ENCODE measurements at places on chromosomes 4 and X.

GRCh38 chr4:101307899-101308298, 39.4 kb downstream of the PPP3CA start:
- DNase-seq = no peak

DNA sequence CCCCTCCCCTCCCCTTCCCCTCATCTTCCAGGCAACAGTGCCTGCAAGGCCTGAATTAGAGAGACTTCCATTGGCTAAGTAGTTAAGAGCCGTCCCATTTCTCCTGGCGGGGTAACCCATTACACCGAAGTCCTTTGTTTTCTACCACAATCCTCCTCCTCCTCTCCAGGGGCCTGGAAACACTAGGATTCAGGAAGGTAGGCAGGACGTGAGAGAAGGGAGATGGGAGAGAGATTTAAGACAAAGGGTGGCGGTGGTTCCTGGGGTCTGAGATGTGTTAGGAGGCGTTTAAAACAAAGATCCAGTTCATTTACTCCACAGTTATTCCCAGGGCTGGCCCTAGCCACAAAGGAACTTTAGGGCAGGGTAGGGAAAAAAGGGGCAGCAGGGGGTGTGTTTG, 28.0 kb downstream of the NYX start:
- no peak for DNase-seq

GRCh38 chrX:119512146-119512800, 44.0 kb downstream of the SLC25A5 start:
- DNase-seq = peak; percentile 60

GRCh38 chrX:150316564-150316963, 46.6 kb upstream of the MAMLD1 start:
- DNase-seq = no peak

GRCh38 chr4:40369437-40370274, 34.5 kb downstream of the CHRNA9 start:
- no peak for DNase-seq

- DNase-seq = no peak
Observed at GRCh38 chr4:6732441-6733357, 16.7 kb downstream of the BLOC1S4 start.

GRCh38 chrX:22395372-22395771, 122.7 kb downstream of the CBLL2 start:
- no peak for DNase-seq

DNA sequence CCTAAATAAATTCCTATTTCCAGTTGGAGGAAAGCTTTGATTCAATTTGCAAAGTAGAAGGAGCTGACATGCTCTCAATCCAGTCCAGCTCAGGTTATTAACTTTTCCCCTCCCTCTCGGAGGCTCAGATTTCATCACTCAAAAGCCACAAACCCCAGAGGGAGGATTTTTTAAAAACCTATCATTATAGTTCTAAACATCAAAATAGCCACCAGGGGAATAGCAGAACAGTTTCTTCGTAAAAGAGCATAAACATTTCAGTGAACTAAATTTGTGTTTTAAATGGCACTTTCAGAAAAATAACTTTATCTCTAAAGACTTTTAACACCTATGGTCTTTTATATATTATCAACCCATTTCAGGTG, 8.8 kb downstream of the GPRIN3 start:
- peak; percentile 80 for DNase-seq

DNA sequence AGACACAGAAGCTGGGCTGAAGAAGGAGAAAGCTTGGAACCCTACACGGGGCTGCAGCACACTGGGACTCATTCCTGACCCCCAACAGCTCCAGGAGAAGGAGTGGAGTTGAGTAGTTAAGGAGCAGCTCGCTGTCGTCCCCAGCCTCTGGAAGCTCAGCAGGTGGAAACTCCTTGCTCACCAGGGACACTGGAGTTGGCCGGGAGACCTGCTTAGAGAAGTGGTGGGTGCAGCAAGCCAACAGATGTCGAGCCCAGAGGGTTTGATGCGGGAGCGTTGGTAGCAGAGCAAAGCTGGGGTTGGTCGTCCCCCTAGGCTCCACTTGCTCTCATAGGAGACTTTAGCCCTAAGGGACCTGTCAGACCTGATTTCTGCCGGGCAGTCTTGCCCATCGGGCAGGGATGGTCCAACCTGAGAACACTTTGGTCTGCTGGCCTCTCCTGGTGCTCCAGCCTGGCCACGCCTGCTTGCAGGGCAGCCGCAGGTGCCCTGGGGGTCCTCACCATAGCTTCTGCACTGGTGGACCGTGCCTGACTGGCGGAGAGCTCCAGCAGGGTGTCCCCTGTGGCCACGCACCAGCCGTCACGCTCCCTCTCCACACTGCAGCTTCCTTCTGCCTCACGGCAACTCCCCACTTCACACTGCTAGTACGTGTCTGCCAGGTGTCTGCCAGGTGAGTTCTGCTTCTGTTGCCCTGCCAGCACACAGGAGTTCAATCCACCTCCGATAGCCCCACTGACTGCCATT, 353.7 kb downstream of the GASK1B start:
- DNase-seq = no peak

GRCh38 chrX:21740329-21741274, 17.3 kb downstream of the SMPX start:
- DNase-seq = no peak

GRCh38 chr4:5889002-5889696, 3.7 kb downstream of the CRMP1 start:
- DNase-seq = no peak

DNA sequence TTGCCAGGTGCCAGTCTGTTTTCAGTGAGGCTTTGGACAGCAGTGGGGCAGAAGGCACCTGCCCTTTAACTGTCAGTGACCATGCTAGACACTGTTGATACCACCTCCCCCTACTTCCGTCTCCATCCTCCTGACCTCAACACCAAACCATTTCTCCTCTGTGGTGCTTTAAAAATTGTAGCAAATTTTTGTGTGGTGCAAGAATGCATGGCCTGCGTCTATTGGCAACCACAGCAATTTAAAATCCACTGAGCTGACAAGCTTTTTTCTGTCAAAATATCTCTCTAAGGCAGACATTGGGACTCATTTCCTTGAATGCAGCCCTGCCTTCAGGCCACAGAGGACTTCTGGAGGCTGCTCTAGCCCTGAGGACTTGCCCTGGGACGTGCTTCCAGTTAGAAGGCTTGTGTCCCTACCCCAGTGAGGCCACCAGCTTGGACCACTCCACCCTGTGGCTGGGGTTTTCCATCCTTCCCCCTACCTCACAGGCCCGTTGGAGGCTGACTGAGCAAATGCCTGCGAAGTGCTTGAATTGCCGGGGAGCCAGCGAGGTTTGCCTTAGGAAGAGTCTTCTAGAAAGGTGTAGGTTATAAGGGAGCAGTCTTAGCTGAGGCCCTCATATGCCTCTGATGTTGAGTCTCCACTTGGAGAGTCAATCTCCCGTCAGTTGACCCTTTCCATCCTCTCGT, 6.9 kb downstream of the PRRG3 start:
- no peak for DNase-seq

GRCh38 chr4:89898304-89898716, 3.7 kb downstream of the MMRN1 start:
- DNase-seq = no peak

GRCh38 chrX:34942496-34942895, at the start of gene FAM47B:
Gene FAM47B (plus strand): TSS chrX:34942796. CDS start chrX:34942832, 36 bp downstream.
- no peak for DNase-seq

- no peak for DNase-seq
Observed at GRCh38 chr4:99202536-99202935, 16.5 kb downstream of the ADH6 start.

GRCh38 chr4:52317361-52317879, 266.3 kb downstream of the SPATA18 start:
- DNase-seq = no peak

- DNase-seq = no peak
Observed at GRCh38 chr4:138226351-138226750, 15.8 kb downstream of the SLC7A11 start.

DNA sequence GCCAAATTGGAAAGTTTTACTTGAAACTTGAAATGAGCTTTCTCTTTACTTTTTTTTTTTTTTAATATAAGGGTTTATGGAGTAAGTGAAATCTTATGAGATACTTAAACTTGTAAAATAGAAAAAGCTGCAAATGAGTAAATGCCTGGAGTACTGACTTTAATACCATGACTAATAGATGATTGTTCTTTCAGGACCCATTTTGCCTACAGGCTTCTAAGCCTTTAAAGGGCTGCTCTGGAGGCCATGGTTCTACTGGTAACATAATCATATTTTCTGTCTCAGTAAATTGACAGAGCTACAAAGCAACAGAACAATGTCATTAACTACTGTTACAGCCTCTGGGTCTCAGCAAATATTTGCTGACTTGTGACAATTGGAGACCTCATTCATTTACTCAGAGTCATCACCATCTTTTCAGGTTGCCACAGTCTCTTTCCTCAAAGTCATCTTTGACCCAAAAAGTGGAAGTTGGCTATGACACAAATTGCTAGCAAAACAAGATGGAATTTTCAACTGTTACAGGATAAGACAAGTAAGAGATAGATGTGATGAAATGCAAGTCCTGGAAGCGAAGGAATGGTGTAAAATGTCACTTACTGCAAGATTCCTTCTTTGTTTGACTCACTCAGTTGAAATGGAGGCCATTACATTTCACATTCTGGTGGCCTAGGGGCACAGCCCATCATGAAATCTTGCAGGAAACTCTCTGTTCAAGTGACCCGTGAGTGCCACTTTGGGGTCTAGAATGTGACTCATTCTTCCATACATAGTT, 132.7 kb downstream of the BTC start:
- no peak for DNase-seq

- no peak for DNase-seq
Observed at GRCh38 chr4:145735347-145735675, 55.4 kb downstream of the C4orf51 start.

GRCh38 chr4:24928708-24929107, 15.9 kb upstream of the CCDC149 start:
- no peak for DNase-seq

DNA sequence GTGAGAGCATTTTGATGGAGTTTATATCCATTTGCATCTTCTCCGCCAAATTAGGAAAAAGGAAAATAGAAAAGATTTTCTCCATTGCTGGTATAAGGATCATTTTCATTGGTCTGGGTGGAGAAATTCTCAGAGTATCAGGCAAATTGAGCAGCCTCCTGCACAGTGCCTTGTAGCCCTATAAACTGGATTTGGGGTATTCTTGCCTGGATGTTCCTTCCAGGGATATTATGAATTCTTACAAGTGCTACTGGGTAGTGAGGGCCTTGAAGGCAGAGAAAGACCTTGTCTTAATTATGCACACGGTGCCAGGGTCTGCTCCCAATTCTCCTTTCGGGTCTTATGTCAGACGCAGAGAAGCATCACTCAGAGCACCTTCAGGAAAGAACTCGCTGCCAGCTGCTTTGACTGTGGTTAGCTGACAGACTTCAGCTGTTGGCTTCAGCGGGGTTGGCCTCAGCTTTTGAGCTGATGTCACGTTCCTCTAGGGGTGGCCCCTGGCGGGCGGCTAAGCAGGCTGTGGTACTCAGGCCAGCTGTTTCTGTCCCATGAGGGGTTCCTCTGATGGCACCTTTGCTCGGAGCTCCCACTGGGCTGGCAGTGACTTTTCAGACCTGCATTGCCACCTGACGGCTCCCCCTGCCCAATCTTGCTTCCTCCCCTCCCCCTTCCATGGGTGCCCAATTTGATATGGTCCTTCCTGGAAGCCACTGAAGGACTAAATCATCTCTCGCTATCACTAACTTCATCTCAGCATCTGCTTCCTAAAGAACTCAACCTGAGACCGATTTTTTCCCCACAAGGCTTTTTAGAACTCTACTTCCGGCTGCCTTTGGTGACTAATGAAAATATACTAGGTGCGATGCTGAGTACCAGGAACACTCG, 519.5 kb downstream of the BCOR start:
- DNase-seq = peak; percentile 76

DNA sequence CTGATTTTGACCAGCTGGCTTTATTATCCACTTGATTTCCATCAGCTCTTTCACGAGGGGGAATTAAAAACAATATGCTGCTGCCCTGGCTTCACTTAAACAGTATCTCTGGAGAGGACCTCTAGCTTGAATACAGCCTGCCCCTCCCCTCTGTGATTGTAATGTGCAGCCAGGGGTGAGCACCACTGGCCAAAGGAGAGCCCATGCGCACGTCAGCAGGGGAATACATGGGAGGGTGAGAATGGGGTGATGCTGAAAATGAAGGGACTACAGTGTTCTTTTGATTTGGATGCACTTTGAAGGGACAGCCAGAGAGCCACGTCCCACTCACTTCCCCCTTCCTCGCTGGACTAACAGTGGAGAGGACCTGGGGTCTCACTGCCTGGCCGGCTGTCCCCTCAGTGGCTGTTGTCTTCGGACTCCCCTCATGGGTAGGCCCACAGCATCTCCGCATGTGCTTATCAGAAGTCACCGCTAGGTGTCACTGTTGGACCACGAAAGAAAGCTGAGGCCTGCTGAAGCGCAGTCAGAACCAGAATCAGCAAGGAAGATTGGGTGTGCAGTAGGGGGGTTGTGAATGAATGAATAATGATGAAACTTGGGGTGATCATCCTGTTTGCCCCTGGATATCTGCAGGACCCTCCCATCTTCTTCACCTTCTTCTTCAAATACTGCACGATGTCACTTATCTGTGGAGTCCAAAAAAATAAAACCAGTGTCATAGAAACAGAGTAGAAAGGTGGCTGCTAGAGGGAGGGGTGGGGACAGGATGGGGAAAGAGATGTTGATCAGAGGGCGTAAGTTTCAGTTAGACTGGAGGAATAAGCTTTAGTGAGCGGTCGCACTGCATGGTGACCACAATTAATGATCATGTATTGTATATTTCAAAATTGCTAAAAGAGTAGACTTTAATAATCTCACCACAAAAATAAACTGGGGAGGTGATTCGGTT, 32.8 kb downstream of the CLCN4 start:
- peak; percentile 89 for DNase-seq

DNA sequence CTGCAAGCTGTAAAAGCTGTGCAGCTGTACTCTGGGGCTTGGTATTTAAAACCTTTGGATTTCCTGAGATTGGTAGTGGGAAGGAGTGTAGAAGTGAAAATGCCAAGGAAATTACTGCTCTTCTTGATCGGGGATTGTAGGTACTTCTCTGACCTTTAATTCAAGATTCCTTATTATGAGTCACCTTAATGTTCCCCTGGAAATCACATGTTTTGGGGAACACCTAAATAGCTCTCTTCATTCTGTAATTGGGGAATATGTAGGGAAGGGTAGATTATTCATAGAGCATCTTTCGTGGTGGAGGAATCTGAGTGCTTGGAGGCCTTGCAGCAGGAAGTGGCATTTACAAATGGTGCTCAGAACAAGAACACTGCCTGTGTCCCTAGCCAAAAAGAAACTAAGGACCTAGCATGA, 137.8 kb downstream of the UCHL1 start:
- DNase-seq = no peak

DNA sequence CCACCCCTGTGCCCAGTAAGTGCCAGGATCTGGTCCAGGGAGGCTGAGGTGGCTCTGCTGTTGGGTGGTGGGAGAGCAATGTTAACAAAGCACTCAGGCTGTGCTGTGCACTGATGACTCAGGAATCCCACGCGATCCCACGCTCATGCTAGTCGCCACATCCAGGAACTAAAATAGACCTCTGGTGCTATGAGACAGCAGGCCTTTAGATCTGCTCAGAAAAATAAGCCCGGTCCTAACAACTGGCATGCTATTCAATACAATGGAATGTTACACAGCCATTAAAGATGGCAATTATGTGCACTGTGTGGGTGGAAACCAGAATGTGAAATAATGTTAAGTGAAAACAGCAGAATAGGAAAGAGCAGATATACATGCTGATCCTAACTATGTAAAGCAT, 26.0 kb downstream of the ARL13A start:
- peak; percentile 55 for DNase-seq

All from activated CD4-positive, alpha-beta T cell treated with anti-CD3 and anti-CD28 coated beads, Interleukin-2, amount 10 ng/mL, durations not matched to agents 24 days and 14 days (primary cell).